ENCODE measurements at places on chromosomes 12 and 14.

- no peak for DNase-seq
Observed at GRCh38 chr12:126247936-126248335, 1182.7 kb downstream of the AACS start.

DNA sequence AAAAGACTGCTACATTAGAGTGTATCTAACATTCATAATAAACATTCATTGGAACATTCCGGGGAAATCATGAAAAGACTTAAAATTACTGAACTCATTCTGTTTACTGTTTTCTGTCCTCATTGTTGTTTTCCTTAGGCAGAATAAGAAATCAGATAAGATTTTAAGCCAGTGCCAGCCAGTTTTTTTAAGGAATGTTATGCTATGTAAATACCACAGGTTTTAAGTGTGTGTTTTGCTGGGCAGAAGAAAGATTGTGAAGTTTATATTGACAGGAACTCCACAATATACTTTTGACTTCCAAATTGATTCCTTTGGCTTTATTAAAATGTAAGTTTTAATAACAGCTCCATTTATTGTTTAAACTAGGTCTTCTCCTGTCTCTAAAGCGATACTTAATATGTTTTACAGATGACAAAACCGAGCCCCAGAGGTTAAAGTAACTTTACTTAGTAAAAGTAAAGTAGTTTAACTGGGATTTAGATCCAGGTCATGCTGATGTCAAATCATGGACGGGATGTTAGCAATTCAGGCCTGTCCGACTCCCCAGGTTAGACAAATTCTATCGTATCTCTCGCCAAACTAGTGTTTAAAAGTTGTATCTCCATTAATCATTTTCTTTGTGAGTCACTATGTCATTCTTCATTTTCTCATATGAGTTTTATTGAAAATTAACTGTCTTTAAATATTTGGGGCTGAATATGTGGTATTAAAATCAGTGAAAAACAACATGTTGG lies 1.7 kb downstream of the LARP4 start:
- DNase-seq: no peak

- no peak for DNase-seq
Observed at GRCh38 chr14:58465421-58465820, 37.9 kb downstream of the KIAA0586 start.

DNA sequence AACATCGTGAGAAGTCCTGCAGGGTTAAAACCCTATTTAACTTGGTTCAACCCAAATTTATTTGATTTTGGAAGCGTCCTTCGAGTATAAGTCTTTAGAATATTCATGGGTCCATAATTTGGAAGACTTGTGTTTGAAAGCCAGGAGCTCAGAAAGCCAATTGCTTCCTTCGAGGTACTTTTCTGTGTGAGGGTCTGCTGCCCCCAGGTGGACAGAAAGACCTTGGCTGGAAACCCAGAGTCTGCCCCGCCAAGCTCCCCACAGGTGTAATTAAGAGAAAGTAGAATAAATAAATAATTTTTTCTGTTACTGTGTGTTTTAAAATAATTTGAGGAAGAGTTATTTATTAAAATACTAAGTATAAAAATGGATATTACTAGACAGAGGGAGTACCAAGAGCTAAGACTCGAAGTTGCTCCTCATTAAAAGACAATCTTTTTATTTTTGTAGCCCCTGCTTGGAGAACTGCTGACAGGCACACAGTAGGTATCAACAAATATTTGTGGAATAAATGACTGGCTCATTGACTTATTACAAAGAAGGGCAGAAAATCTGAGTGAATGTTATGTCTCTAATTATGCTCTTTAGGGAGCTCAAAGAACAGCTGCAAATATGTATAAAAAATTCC lies 105.8 kb downstream of the PAH start:
- no peak for DNase-seq

All from activated T-cell treated with anti-CD3 and anti-CD28 coated beads for 4 hours (primary cell).